NCI-H2029 treated with DMSO at 0.1 percent for 48 hours (cell line): ENCODE measurements at places on chromosomes 5 and 9.

GRCh38 chr5:128559300-128560297 lies 21.6 kb upstream of the FBN2 start:
- DNase-seq = no peak

DNA sequence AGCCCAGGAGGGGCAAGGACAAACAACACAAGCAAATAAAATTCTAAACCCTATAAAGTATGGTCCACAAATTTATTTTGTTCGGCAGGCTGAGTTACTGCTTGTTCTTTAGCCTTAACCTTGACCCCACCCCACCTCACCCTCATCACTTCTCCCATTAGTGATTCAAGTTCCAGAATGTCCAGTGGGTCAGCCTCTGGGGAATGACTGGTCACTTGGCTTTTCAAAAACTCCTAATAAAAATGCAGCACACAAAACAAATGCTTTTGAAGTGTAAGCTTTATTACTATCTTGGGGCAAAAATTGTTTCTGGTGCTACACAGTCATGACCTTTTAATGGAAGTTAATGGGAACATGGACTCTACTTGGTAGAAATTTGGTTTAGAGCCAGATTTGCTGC lies 142.1 kb downstream of the MPDZ start:
- DNase-seq = no peak

DNA sequence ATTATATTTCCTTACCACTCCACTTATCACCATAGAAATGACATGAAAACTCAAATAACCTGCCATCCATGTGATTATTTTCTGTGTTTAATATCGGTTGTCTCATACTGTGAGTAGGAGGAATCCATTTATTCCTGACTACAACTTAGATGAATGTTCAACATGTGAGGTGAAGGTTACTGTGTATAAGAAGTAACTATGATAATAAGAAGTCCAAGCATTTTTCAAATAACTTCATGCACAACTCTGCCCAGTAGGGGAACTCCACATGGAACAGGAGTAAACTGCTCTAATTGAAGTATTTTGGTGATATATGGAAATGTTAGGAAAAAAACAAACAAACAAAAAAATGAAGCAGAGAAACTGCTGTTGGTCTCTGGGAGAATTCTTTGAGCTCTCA lies 447.5 kb upstream of the GRIN3A start:
- no peak for DNase-seq

- no peak for DNase-seq
These were observed 750 bp downstream of the DNM1 start for GRCh38 chr9:128203707-128204551.

DNA sequence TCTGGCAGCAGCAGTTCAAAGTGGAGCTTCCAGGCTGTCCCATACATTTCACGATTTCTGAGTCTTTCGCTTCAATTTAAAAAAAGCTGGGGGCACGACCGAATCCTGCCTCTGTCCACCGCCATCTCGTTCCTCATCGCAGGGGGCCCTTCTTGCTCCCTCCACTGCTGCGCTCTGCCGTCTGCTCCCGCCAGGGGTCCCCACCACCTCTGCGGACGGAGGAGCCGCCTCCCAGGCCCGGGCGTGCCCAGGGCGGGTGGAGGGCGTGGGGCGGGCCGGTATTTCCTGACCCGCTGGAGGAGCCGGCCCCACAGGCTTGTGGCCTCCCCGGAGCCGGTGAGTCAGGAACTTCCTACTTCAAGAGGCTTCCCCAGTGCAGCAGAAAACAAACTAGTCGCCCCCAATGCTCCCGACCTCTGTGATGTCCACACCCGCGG lies 50.4 kb downstream of the USP20 start:
- peak; percentile 54 for DNase-seq

- DNase-seq = no peak
These were observed 97.2 kb downstream of the CAMK4 start for GRCh38 chr5:111321376-111321775.

GRCh38 chr9:136668983-136669790 lies 6.5 kb downstream of the EGFL7 start:
- DNase-seq = no peak

DNA sequence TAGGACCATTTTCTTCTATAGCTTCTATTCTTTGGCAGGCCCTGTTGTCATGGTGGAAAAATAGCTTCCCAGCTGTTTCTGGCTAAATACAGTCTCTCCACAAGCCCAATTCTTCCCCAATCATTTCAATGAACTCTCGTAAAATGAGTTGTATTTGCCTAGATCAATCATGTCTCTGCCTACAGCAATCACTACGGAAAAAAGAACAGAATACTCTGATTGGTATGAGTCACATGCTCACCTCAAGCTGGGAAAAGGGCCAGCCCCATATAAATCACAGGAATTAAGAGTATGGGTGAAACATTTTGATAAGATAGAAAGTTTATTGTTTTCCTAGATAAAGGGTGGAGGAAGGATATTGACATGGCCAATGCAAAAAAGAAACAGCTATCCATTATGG lies 711.4 kb downstream of the EFNA5 start:
- no peak for DNase-seq

- no peak for DNase-seq
These were observed 1860.7 kb upstream of the WWC1 start for GRCh38 chr5:166430491-166431319.
